ENCODE measurements at places on chromosomes 3 and 15.
A peak's percentile ranks its signal among the peaks of the same experiment; 100 is the strongest.

DNA sequence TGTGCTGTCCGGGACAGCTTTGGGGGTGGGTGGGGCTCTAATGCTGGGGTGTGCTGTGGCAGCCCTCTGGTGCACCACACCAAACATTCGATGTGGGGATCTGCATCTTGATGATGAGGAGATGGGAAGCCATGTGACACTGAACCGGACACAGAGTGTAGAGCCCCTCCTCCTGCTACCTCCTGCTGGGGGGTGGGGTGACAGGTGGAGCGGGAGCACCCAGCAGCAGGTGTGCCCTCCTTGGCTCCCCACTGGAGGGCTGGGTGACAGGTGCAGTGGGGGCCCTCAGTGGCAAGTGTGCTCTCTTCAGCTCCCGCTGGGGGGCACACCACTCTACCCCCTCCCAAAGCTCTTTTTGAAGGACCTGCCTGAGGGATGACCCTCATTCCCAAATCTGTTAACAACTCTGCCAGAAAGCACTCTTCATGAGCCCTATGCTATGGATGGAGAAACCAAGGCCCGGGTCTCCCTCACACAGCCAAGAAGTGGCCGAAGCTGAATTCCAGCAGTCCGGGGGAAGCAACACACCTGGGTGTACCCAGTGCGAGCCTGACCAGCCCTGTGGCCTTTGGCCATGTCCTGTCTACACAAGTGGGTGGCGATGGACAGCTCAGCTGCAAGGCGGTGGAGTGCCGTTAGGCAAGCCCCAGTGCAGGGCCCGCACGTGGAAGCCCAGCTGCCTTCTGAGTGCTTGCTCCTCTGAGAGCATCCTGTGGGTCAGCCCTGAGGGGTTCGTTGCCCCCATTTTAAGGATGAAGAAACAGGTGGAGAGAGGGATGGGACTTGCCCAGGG, 609 bp upstream of the UROC1 start:
- H3K4me1 ChIP-seq: peaks cover 10% of the 10 kb centered on the region
- peaks cover 9% of the 10 kb centered on the region for H3K27me3 ChIP-seq
- H3K27ac ChIP-seq: no peak overlapping the region

GRCh38 chr3:49104052-49104426, 518 bp downstream of the QARS1 start:
- no peaks in the 10 kb centered on the region for H3K27me3 ChIP-seq
- peak overlapping the region; percentile 77 for H3K4me3 ChIP-seq
- no peaks in the 10 kb centered on the region for H3K36me3 ChIP-seq

GRCh38 chr3:127865941-127866340, 43.6 kb upstream of the MGLL start:
- H3K4me3 ChIP-seq: no peak overlapping the region
- no peaks in the 10 kb centered on the region for H3K4me1 ChIP-seq

- peaks cover 4% of the 10 kb centered on the region for H3K4me1 ChIP-seq
- H3K27ac ChIP-seq: no peak overlapping the region
- no peaks in the 10 kb centered on the region for H3K36me3 ChIP-seq
- H3K4me3 ChIP-seq: no peak overlapping the region
Measured at GRCh38 chr15:91887321-91887720, 33.8 kb downstream of the SLCO3A1 start.

DNA sequence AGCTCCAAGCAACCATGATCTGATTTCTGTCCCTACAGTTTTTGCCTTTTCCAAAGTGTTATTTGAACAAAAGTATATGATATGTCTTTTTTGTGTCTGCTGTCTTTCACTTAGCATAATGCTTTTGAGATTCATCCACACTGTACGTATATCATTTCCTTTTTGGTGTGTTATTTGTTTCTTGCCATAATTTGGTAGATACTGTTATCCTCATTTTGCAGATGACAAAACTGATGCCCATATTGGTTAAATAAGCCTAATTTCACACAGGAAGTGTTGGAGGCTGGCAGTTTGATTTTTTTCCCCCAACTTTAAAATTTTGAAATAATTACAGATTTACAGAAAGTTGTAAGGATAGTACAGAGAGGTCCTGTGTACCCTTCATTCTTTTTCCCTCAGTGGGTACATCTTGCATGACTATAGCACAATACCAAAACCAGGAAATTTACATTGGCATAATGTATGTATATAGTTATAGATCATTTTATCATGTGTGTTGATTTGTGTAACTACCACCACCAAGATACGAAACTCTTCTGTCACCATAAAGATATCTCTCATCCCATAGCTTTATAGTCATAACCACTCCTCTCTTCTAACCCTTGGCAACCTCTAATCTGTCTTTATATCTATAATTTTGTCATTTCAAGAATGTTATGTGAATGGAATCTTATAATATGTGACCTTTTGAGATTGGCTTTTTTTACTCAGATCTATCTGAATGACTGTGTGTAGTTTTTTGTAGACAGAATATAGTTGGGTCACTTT, 55.6 kb downstream of the RASA2 start:
- H3K4me1 ChIP-seq: no peaks in the 10 kb centered on the region
- no peak for DNase-seq
- no peak overlapping the region for H3K27ac ChIP-seq
- no peak overlapping the region for H3K4me3 ChIP-seq
- no peaks in the 10 kb centered on the region for H3K27me3 ChIP-seq
- peaks cover 16% of the 10 kb centered on the region for H3K36me3 ChIP-seq

DNA sequence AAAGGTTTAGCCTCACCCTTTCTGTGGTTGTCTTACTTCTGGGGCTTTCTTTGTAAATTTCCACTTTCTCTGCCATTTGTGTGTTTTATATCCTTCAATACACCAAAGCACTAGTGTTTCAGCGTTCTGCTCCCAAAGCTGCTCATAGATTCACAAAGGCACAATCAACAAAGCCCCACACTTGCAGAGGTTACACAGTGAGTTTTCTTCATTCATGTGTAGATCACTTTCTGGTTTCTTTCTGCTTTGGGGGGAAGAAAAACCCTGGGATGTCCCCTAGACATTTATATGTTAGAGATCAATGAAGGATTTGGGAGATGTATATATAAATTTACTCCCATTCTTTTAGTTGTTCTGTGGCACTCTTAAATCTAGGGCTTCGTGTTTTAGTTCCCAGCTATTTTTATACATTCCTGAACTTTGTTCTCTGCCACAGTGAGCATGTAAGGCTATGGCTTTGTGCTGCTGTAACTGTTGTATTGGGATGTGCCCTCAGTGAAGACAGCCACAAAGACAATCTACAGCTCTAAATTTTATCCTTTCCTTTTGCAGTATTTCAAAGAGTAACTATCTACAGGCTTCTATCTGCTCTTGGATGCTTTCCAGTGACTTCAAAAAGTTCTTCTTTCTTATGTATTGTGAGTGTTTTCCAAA, 636.5 kb downstream of the ZBBX start:
- H3K27ac ChIP-seq: peak overlapping the region; percentile 50
- H3K4me1 ChIP-seq: peaks cover 13% of the 10 kb centered on the region
- H3K27me3 ChIP-seq: no peaks in the 10 kb centered on the region
- peak; percentile 7 for DNase-seq
- no peak overlapping the region for H3K4me3 ChIP-seq
- no peaks in the 10 kb centered on the region for H3K36me3 ChIP-seq

DNA sequence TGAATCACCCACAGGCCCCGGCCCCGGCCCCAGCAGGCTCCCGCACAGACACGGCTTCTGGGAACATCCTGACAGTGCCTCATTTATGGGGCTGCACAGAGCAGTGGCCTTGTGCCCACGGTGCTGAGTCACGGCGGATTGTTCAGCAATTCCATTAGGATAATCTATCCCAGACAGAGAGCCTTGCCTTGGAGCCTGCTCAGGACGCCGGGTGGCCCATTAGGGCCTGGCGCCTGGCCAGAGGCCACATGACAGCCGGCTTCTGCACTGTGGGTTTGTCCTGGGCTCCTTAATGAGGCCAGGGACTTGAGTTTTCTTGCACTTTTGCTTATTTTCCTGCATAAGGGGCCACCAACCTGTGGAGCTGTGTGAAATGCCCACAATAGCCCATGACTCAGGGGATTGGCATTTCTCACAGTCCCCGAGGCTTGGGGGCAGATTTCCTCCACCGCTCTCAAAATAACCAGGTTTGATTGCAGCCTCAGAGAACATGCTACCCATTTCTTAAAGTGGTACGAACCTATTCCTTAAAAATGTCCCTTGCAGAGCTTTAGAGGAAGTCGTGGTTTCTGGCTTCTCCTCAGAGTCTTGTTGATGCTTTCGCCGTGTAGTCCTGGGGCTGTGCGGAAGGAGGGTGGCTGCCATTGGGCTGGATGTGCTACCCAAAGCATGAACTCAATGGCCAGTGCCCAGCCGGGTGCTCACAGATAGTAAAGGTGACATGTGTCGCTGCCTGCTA, 19.0 kb downstream of the SYNM start:
- DNase-seq: peak; percentile 55
- H3K27ac ChIP-seq: no peak overlapping the region
- H3K36me3 ChIP-seq: no peaks in the 10 kb centered on the region
- peaks cover 10% of the 10 kb centered on the region for H3K4me1 ChIP-seq
- no peak overlapping the region for H3K4me3 ChIP-seq
- no peaks in the 10 kb centered on the region for H3K27me3 ChIP-seq

GRCh38 chr3:64651741-64652241, 36.0 kb downstream of the ADAMTS9 start:
- H3K27ac ChIP-seq: no peak overlapping the region
- peaks cover 6% of the 10 kb centered on the region for H3K36me3 ChIP-seq
- no peaks in the 10 kb centered on the region for H3K27me3 ChIP-seq
- DNase-seq: peak; percentile 42
- H3K4me1 ChIP-seq: peaks cover 36% of the 10 kb centered on the region

All from neural progenitor cell (in vitro differentiated cells).